ENCODE measurements at places on chromosomes 16 and 17.
A peak's percentile ranks its signal among the peaks of the same experiment; 100 is the strongest.

DNA sequence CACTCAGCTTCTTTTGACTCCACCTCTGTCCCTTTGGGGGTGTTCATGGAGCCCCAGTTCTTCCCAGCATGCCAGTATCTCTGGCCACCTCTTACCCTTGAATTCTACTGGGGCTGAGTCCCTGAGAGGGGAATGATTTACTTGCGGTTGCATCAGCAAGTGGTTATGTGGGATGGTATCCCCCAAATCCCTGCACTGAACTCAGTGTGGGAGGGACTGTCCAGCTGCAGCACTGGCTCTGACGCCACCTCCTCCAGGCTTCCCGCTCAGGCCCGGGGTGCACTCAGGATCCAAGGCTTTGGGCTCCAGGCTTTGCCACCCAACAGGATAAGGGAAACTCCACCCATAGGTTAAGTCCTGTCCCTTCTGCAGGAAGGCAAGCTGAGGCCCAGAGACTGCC, 21.1 kb upstream of the BRD7 start:
- DNase-seq: no peak

DNA sequence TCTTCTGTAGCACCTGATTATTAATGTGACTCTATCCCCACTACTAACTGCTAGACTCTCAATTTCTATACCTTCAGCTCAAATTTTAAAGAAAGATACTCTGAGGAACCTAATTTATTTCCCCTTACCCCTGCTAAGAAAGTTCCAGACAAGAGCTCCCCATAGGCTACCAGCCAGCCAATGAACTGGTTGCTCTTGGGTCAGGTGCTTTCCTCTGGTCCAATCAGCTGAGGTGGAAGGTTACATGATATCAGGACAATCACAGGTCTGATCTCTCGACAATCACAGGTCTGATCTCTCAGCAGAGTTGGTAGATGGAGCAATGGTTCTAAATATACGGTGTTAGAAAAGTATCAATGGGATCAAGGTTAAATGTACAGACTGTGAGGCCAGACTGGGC, 86.8 kb downstream of the AXIN2 start:
- DNase-seq: no peak

DNA sequence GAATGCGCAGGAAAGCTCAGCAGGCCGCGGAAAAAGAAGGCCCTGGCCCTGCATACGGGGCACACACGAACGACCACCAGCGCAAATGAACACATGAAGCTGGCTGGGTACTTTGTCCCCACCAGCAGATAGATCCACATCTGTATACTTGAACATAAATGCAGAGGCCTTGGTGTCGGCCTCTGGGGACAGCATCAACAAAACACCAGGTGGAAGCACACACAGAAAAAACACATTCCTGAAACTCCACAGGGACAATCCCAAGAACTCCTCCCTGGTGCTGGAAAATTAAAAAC, 606 bp upstream of the ZBTB4 start:
- no peak for DNase-seq

GRCh38 chr16:54846766-54847165, 83.9 kb upstream of the IRX5 start:
- no peak for DNase-seq

- DNase-seq: no peak
Observed at GRCh38 chr17:80789356-80789902, 202.2 kb upstream of the CHMP6 start.

- DNase-seq: no peak
Observed at GRCh38 chr16:83586036-83586435, 221.7 kb upstream of the HSBP1 start.

- peak; percentile 76 for DNase-seq
Observed at GRCh38 chr16:667780-668518, at the start of gene RHOT2. RHOT2 (plus strand) TSS chr16:668132; CDS start chr16:668200, 68 bp downstream.

GRCh38 chr17:46028981-46029565, 30.0 kb downstream of the STH start:
- no peak for DNase-seq

GRCh38 chr16:77387815-77388209, 47.0 kb downstream of the ADAMTS18 start:
- DNase-seq: no peak

GRCh38 chr16:531494-532125, 4.1 kb downstream of the CAPN15 start:
- DNase-seq: no peak

GRCh38 chr17:14581186-14581830, 280.4 kb downstream of the HS3ST3B1 start:
- no peak for DNase-seq

DNA sequence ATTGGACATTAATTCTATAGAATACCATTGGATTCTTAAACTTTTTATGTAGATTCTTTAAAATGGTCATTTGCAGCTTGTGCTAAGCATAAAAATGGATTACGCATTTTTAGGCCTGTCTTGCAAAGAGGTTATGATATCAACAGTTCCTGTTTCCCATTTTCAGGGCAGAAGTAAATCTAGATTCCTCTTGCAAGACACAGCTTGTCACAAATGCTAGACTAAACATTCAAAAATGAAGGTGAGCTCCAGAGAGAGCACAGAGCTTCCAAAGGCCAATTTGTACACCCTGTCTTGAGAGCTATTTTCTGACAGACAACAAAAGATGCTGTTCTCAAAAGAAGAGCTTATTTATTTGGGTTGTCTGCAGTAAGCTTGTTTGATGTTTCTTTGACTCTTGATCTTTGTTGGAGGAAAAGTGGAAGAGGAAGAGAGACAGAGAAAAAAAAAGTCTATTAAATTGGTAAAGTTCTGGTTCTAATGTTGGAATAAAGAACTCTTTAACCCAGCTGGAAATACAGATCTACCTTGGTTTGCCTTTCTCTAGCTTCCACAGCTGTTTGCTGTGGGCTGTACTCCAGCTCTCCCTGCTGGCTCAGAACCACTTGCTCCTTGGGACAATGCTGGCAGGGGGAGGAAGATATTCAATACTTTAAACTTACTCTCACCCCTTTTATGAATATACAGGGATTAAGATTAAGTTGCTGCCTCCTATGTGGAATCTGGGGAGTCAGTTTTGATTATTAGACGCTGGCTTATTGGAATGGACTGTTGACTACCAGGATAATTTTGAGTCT, 651.8 kb downstream of the CDH11 start:
- no peak for DNase-seq

GRCh38 chr17:17161759-17162158, 44.4 kb downstream of the PLD6 start:
- DNase-seq: no peak

GRCh38 chr16:89905511-89906139, 13.0 kb upstream of the MC1R start:
- DNase-seq: no peak

DNA sequence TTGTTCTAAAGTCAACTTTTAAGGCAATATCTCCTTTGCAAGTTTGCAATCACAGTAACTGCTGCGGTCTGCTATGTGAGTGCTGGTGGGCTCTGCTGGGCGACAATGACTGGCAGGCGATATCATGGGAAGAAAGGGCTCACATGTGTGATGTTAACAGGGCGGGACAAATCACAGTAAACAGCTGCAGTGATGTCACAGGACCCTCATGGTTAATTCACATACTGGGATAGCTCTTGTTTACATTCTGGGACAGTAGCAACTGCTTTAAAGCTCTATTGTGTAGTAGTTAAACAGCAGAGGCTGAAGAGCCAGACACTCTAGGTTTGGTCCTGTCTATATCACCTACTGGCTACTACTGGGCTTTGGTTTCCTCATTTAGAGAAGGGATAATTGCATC, 257.2 kb upstream of the ASIC2 start:
- DNase-seq: no peak
